ENCODE measurements at places on chromosomes 7 and 10.

- DNase-seq: no peak
These were observed 1.4 kb upstream of the AP5Z1 start for GRCh38 chr7:4774007-4774406.

GRCh38 chr10:67005981-67006380, 80.1 kb downstream of the LRRTM3 start:
- no peak for DNase-seq

- no peak for DNase-seq
These were observed 90.1 kb upstream of the DNAAF5 start for GRCh38 chr7:636396-636795.

DNA sequence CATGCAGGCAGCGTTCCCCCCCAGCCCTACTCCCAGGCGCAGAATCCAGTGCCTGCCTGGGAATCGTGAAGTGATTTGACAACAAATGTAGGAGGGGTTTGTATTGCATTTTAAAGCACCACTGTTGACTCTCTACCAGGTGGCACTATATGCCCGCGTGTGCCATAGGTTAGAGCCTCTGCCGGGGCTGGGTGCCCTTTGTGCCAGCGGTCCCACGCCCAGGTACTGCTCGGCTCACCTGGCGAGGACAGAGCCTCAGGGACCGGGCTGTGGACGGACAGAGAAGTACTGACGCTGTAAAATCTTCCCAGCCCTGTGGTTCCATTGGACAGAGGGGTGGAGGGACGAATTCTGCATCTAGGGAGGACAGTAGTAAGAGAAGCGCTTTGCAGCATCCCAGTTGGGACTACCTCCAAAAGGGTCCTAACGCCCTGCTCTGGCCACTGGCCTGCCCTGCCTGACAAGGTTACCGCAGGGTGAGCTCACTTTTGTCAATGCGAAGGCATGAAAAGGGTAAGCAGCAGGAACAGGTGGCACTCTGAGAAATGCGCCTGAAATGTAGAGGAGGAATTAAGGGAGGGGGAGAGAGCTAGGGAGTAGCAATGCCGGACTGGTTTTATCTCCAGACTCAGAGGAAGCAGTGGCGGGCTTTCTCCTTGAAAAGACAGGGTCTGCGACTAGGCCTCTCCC, 788 bp upstream of the CACNA2D1 start:
- no peak for DNase-seq
